Activated CD8-positive, alpha-beta memory T cell treated with anti-CD3 and anti-CD28 coated beads for 1 hour (primary cell): ENCODE measurements at places on chromosomes 2 and 18.

GRCh38 chr2:17122887-17123501, 395.2 kb downstream of the RAD51AP2 start:
- no peak for DNase-seq

- DNase-seq = no peak
Measured at GRCh38 chr2:15805206-15805605, 135.1 kb upstream of the MYCN start.

DNA sequence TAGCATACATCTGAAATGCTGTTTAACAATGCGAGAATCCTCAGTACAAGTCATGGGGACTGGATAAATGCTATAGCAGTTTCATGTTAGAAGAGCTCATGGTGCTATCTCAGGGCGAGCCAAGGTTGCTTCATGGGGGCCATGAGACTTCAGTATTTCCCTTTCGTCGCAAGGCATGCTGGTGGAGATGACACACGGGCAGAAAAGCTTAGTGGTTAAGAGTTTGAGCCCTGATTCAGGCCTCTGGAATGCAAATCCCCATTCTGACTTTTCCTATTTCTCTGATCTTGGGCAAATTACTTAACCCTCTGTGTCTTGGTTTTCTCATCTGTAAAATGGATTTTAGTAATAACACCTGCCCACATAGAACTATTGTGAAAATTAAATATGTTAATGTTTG, 57.4 kb upstream of the EPHA4 start:
- no peak for DNase-seq

DNA sequence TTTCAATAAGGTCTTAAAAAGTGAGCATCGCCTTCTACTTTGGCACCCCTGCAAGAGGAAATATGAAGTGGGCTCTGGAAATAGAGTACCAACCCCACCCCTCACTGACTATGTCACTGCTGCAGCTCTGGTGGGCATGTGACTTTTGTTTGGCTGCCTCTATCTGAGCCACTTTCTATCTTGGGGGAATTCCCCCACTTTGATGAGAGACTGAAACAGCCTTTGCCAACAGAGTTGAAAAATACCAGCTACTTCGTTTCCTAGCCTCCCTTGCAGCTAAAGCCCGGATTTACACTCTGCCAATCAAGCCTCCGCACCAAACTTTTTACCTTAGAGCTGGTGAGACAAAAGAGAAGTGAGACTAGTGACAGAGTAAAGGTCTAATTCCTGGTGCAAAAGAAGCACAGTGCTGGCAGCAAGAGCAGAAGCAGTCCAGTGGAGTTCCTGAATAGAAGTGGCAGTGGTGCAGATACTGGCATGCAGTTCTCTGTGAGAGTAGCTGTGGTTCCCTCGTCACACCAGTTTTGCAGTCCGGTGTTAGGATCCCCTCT, 12.0 kb upstream of the GALNT14 start:
- DNase-seq = no peak

GRCh38 chr18:47888156-47888555, 42.3 kb downstream of the SMAD2 start:
- no peak for DNase-seq

- DNase-seq = no peak
Measured at GRCh38 chr2:236284208-236284607, 20.0 kb upstream of the ASB18 start.
